ENCODE measurements at places on chromosomes 4 and X. TPM values are rescaled to one million over a fixed set of nuclear protein-coding genes. Genes with fewer than 3 reads are reported as not detected.
A peak's percentile ranks its signal among the peaks of the same experiment; 100 is the strongest.

F11 gene
- total RNA-seq, result 0.42 TPM

- no peak for DNase-seq
These were observed 281.2 kb upstream of the GNPDA2 start for GRCh38 chr4:45007508-45007907.

DNA sequence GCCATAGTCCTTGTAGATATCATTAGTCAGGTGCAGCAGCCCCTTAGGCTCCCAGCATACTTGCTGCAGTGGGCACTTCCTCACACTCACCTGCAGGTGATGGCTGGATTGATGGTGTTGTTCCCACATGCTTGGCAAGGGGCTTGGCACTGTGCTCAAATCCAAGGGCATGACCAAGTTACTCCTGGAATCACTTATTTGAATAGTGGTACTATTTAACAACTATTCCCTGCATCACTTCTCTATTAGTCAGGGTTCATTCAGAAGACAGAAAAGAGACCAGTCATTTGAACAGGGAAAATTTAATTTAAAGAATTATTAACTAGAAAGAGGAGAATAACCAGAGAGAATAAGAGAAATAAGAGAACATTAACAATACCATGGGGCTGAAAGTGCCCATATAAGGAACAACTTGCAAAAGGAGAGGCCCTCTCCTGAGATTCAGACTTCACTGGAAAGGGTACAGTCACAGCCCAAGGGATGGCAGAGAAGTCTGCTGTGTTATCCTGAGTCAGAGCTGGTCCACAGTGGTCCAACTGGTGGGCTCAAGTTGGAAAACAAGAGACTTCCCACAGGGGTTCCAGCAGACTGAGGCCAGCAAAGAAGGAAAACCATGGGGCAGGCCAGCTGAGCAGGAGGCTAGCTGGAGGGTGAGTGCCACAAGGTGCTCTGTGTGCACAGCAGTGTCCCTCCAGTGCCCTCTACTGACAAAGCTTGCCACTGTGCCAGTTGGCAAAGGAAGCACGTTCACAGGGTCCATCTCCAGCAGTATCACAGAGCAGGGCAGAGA lies 9.8 kb downstream of the SPP1 start:
- DNase-seq, result peak; percentile 38

- no peak for DNase-seq
These were observed 37.0 kb upstream of the NSG1 start for GRCh38 chr4:4349867-4350266.

CT45A3 gene
- total RNA-seq, result not detected

GRCh38 chr4:175087145-175087544 lies 169.0 kb downstream of the ADAM29 start:
- DNase-seq, result no peak

GRCh38 chrX:33273535-33273934 lies 62.2 kb upstream of the DMD start:
- DNase-seq, result no peak

FREM3 gene
- not detected for total RNA-seq

- no peak for DNase-seq
These were observed 153.5 kb downstream of the CAMK2D start for GRCh38 chr4:113607998-113608397.

GRCh38 chr4:138239491-138239890 lies 2.7 kb downstream of the SLC7A11 start:
- DNase-seq, result no peak

GRCh38 chr4:35912174-35912573 lies 332.1 kb downstream of the ARAP2 start:
- DNase-seq, result no peak

TXK gene
- total RNA-seq, result 0.35 TPM

DNA sequence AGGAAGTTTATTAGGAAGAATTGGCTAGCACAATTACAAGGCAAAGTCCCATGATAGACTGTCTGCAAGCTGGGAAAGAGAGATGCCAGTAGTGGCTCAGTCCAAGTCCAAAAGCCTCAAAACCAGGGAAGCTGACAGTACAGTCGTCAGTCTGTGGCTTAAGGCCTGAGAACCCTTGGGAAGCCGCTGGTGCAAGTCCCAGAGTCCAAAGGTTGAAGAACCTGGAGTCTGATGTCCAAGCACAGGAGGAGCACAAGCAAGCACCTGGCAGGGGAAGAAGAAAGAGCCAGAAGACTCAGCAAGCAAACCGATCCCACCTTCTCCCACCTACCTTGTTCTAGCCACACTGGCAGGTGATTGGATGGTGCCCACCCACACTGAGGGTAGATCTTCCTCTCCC lies 51.3 kb upstream of the TMEM150C start:
- no peak for DNase-seq

TMPRSS11A gene
- total RNA-seq, result not detected

GRCh38 chr4:10183462-10183861 lies 66.9 kb upstream of the WDR1 start:
- no peak for DNase-seq

DNA sequence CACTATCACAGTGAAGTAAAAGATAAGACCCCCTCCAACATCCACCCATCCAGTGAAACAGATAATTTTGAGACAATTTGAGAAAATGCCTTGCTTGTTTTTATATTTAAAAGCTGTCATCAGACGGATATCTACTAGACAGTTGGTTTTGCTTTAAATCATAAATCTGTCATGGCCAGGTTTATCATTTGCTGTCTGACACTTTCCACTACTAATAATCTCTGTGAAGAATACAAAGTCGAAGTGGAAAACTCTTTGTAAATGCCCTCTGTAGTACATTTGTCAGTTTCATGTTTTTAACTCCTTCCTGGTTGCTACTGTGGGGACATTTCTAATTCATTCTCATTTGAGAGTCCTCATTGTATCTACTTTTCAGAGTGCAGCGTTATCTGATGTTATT lies 1606.2 kb upstream of the PCDH7 start:
- no peak for DNase-seq

ERCC6L gene
- total RNA-seq, result 36.6 TPM

GRCh38 chr4:138405466-138405891 lies 163.3 kb upstream of the SLC7A11 start:
- no peak for DNase-seq

- no peak for DNase-seq
These were observed 127.1 kb downstream of the RBM46 start for GRCh38 chr4:154908168-154908567.
